ENCODE measurements at places on chromosomes 5 and 9.

DNA sequence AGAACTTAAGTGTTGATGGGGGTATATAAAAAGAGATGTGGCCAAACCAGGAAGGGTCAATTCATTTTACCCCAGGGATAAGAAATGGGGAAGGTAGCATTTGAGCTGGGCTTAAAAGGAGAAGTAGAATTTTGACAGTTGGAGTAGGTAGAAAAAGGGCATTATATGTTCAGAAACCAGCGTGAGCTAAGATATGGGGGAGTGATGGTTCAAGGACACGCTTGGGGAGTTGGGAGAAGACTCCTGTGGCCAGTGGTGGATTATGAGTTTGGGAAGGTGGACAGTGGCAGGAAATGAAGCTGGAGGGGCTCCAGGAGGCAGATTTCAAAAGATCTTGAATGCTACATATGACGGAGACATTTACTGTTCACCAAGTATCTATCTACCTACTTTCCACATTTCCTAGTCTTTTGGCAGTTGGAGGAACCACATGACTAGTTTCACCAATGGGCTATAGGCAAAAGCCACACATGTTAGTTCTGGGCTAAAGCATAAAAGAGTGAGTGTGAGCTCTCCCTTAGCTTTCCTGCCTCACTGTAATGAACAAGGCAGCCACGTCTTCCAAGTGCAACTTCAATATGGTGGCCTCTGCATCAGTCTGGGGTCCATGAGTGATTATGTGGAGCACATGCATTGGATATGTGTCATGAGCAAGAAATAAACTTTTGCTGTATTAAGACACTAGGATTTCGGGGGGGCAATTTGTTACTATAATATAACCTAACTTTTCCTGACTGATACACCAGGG, 15.7 kb upstream of the GSN start:
- DNase-seq, result no peak

DNA sequence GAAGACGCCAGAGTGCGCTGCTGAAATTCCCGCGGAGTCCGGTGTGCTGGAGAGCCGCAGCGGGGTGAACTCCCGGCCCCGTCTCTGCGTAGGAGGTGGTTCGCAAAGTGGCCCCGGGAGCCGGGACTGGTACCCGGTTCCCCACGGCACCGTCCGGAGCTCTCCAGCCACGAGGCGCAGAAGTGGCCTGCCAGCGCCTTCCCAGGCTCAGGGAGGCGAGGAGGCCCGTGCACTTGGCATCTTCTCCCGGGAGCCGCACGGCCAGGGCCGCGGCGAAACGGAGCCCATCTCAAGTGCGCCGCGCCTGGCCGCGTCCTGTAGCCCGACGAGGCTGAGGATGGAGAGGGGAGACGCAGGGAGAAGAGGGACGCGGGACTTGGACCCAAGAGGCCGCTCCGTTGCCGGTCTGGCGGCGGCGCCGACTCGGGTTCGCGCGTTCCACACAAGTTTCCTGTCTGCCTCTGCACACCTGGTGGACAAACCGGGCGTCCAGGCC, 1.1 kb upstream of the IRX1 start:
- peak; percentile 41 for DNase-seq

DNA sequence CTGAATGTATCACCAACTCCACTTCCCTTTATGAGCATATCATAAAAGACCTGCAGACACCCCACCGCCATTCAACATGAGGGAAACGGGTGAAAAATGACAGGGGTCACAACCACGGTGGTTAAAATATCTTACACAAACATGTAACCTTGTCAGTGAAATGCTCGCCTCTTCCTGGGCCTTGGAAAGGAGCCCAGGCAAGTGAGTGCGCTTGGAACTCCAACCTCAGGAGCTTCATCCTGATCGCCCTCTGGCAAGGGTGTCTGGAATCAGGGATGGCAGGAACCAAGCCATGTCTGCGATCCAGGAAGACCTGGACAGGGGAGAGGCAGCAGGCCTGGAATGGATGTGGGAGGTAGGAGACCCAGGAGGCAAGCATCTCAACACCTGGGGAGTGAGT, 282.7 kb downstream of the GAS1 start:
- DNase-seq, result no peak

- no peak for DNase-seq
These were observed 103.7 kb upstream of the TARS1 start for GRCh38 chr5:33336891-33337636.

DNA sequence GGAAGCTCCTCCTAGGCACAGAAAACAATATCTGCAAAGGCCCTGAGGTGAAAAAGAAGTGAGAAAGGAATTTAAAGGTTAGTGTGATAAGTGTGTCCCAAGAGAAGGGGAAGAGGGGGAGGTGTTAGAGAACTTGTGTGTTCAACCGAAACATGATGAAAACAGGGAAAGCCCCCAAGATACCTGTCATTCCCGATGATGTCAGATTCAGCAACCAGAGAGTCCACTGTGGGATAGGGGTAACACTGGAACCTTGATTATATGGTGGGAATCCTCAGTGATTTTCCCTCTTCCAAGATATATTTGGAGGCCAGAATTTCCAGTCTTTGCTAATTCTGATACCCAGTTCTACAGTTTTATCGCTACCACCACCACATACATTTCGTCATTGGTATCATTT, 15.5 kb upstream of the BNC2 start:
- DNase-seq, result no peak

- DNase-seq, result peak; percentile 33
These were observed 24.6 kb downstream of the CSF2 start for GRCh38 chr5:132098151-132098594.

GRCh38 chr9:15150939-15151338, 156.1 kb downstream of the TTC39B start:
- no peak for DNase-seq

- no peak for DNase-seq
These were observed 22.9 kb downstream of the NUDT12 start for GRCh38 chr5:103539376-103540330.

- peak; percentile 36 for DNase-seq
These were observed 51.0 kb upstream of the IFNK start for GRCh38 chr9:27473111-27473529.

DNA sequence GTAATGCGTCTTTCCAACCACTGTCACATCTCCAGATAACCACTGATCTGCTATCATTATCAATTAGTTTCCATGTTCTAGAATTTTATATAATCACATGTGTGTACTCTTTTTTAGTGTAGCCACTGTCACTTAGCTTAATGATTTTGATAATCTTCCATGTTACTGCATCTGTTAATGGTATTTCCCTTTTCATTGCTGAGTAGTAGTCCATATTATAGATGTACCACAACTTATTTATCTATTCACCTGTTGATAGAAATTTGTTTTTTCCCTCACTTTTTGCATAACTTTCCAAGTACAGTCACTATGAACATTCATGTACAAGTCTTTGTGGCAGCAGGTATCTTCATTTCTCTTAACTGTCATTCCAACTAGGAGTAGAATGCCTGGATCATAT, 30.3 kb upstream of the RPS23 start:
- no peak for DNase-seq

DNA sequence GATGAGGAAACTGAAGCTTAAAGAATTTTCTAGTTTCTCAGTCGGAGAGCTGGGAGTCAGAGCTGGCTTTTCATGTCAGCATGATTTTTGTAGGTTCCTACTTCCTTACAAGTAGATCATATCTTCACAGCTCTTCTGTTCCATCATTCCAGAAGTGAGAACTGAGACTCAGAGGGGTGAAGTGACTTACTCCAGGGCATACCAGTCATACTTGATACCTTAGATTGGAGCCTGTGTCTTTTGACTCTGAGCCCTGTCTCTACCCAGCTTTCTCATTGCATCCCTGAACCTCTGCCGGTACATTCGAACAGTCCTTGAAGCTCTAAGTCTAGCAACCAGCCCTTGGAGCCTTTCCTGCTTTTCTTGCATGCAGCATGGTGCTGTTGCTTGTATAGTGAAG, 53.3 kb downstream of the MCCC2 start:
- no peak for DNase-seq

DNA sequence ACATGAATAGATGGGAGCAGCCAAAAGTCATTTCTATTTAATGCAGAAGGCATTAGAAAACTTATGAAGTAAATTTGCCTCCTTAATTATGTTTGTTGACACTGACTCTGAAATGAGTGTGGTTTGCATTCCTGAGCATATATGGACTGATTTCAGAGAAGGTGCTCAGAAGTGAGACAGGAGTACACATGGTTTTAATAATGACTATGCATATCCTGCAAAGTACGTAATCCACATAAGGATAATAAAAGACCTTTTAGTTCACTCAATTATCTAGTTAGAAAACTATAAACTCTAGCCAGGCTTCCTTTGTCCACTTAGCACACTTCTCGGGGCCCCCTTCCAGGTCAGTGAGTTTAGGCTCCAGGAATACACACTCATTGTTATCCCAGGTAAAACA, 75.7 kb upstream of the SNX2 start:
- peak; percentile 8 for DNase-seq

DNA sequence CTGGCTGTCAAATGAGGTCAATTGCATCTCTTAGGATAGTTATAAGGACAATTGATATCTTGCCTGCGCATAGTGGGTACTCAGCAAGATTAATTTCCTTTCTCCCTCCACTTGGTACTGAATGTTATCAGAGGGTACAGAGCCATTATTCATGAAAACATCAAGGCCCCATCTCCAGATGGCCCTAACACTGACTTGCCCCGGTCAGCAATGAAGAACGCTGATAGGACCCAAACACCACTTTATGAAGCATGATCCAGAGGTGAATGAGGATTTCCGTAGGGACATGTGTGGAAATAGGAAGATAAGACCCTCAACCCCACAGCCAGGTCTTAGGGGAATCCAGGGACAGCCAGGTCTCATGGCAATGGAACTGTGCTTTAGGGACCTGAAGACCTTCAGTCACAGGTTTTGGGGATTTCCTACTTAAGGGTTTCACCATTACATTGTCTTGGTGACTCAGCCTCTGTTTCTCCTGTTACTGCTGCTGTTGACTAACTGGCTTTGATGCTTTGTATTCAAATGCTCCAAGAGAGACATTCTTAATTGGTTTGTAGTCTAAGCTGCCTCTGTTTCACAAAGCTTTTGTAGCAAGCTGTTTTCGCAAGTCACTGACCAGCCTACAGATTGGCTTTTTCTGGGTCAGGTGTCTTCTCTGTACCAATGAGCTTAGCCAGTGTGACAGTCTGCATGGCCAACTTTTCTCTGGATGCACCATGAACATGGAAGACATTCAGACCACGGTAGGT, 35.3 kb upstream of the IQGAP2 start:
- DNase-seq, result peak; percentile 24

DNA sequence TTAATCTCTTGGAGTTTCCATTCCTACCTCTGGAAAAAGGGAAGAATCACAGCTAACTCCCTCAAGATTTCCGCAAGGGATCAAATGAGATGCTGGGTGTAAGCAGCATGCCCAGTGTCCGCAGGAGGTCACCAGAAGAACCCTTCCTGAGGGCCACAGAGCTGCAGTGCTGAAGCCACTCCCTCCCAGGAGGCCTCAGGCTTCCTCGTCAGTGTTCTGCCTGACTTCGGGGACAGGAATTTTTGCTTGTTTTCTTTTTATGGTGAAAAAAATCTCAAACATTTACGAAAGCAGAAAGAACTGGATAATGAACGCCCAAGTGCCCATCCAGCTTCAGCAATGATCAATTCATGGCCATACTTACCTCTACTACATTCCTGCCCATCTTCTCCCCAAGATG, 183.0 kb downstream of the CDK5RAP2 start:
- peak; percentile 38 for DNase-seq

- peak; percentile 88 for DNase-seq
These were observed at the start of gene CTNNA1 for GRCh38 chr5:138752951-138753793. CTNNA1 (plus strand) TSS chr5:138753425; CDS start chr5:138781925, 28,500 bp downstream.

- peak; percentile 42 for DNase-seq
These were observed 254.4 kb upstream of the CDH10 start for GRCh38 chr5:24899180-24899579.

DNA sequence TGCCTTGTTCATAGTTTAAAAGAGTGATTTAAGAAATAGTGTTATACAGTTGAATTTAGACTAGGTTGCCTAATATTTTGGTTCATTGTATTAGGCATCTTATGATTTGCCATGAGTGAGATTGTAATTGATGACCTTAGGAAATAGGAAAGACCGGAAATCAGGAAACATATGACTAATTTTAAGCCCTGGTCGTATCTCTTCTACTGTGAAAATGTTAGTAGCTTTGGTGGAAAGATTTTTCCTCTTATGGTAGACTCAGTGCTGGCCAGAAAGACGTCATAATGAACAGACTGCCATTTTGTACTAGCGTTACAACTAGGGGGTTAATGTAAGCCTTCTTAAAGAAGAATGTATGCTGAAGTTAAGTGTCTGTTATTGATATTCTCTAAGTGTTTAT, 21.7 kb downstream of the SMARCA2 start:
- no peak for DNase-seq

GRCh38 chr5:2259494-2260107, 376.9 kb upstream of the IRX4 start:
- DNase-seq, result no peak

DNA sequence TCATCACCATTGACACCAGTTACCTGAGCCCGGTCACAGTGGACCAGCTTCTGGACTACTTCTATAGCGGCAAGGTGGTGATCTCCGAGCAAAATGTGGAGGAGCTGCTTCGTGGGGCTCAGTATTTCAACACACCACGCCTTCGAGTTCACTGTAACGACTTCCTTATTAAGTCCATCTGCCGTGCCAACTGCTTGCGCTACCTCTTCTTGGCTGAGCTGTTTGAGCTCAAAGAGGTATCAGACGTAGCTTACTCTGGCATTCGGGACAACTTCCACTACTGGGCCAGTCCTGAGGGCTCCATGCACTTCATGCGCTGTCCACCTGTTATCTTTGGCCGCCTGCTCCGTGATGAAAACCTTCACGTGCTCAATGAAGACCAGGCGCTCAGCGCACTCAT, 520 bp downstream of the CCIN start:
- DNase-seq, result no peak

DNA sequence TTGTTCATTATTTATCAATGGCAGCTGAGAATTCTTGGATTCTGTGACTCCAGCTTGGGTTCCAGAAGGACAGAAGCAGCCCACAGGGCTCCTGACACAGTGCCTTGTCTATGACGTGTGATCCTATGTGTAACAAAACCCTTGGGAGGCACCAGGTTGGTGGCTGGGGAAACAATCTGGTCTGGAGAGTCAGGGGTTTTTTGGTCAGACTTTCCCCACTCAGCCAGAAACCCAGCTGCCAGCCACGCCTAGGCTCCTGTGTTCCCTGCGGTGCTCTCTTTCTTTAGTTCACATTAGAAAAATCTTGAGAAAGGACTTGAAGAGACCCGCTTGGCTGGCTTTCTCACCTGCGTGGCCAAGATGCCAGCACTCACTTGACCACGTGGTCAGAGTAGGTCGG, 15.5 kb upstream of the ZBED3 start:
- no peak for DNase-seq

DNA sequence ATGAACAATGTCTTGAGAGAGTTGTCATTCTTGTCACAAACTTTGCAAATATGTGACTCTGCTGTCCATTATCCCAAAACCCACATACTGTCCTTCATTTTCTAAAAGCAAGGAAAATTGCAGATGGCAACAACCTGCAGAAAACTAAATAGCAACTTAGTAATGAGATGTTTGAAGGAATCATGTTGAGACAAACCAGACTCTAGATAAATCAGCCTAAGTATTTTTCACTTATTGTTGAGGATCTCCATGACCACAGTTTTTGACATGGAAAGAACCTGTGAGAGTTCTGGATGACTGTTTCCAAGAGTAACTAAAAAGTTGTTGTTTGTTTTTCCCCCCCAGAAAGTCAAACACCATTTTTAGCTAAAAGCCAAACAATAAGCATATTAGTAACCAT, 535.2 kb upstream of the ZNF608 start:
- DNase-seq, result no peak

GRCh38 chr9:31912636-31913035, 471.8 kb upstream of the ACO1 start:
- no peak for DNase-seq

GRCh38 chr5:59553992-59554391, 339.5 kb downstream of the PDE4D start:
- DNase-seq, result no peak

Data from astrocyte of the hippocampus (primary cell).